ENCODE measurements at places on chromosomes 11 and 22.

DNA sequence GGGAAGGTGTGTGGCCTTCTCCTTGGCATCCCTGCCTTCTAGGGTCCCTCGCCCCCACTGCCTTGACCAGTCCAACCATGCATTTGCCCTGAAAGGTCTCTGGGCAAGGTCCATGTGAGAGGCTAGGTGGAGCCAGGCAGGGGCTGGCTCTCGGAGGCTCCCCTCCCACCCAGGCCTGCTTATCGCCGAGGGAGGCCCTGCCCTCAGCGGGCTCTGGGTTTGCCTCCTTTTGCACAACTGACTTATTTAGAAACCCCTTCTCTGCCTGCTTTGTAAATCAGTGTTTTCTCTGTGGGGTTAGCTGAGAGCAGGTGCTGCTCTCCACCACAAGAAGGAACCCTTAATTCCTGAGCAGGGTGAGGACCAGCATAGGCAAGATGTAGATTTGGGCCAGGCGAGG, 47.7 kb downstream of the CD82 start:
- no peak for DNase-seq

- DNase-seq, result no peak
Observed at GRCh38 chr22:44838316-44839016, 86.1 kb downstream of the ARHGAP8 start.

DNA sequence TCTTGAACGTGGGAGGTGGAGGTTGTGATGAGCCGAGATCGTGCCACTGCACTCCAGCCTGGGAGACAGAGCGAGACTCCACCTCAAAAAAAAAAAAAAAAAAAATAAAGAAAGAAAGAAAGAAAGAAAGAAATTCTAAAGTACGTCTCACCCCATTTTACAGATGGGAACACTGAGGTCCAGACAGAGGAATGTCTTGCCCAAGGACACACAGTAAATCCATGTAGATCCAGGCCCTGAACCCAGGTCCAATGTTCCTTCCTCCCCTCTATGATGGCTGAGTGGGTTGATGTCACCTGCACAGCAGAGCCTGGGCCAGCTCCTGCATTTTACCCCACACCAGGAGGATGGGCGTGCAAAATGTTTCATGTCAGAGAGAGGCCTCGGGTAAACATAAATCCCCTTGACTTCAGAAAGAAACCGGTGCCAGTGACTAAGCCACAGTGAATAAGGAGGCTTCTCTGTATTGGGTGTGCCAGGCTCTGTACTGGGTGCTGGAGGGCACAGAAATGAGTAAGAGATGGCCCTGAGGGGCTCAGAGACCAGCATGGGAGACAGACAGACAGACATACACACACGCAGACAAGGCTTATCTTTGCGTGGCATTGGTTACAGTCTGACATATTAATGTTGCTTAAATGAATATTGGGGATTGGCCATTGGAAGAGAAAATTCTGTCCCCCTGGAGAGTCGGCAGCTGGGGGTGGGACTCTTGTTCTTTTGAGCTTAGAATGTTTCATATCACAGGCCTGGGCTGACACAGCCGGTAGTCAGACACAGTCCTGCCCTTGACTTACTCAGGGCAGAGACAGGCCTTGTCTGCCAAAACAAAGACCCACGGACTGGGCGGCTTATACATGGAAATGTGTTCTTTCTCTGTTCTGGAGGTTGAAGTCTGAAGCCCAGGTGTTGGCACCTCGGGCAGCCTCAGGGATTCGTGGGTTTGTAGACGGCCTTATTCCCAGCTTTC, 105.4 kb downstream of the MIAT start:
- no peak for DNase-seq

- DNase-seq, result no peak
Observed at GRCh38 chr22:43587574-43587973, 175.8 kb downstream of the MPPED1 start.

DNA sequence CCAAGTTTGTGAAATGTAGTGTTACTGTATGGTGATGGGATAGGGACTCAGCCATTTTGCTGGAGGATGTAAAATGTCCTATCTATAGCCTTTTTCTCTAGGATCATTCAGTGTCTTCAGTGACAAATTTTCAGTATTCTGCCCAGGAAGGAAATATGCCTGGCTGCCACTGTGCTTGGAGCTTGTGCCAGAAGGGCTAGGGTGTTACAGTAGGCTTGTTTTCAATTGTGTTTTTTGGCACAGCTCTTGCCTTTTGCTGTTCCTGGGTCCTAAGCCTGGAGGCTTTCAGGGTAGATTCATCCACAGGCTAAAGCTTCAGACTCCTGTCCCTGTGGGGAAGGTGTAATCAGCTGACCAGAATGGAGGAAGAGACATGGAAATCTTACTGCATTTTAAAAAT, 22.0 kb upstream of the PHOX2A start:
- no peak for DNase-seq

GRCh38 chr11:19905280-19905853, 192.7 kb downstream of the NAV2 start:
- peak; percentile 62 for DNase-seq

GRCh38 chr11:72815110-72815618, 953 bp downstream of the ATG16L2 start:
- no peak for DNase-seq

DNA sequence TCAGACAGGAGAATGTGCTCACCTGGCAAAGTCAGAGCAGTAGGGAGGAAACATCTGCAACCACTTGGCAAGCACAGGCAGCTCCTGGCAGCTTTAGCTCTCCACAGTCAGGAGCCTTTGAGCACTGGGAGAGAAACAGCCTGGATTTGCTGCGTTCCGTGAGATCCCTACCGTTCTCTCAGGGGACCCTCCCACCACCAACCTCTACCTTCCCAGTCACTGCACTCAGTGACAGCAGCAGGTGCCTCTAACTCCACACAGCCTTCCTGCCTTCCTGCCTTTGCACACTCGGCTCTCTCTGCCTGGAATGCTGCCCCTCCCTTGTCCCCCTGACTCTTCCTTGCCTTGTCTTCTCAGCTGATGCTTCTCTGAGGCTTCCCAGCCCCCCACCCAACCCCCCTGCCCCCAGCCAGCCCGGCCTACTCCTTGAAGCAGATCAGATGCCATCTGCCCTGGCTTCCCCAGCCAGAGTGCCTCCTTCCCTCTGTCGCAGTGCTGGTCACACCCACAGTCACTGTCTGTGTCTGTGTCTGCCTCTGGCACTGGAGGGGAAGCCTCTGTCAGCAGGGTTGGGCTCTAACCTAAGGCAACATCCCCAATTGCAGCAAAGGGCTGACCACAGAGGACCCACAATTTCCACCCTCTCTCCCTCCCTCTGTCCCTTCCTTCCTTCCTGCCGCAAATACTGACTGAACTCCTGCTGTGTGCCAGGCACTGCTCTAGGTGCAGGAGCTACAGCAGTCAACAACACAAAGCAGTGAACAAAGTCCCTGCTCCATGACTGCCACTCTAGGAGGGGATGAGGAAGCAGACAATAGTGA, 14.9 kb upstream of the TSKU start:
- no peak for DNase-seq

GRCh38 chr22:45510376-45511232, 7.9 kb downstream of the FBLN1 start:
- no peak for DNase-seq

- no peak for DNase-seq
Observed at GRCh38 chr11:61828629-61829407, 718 bp downstream of the FADS2 start.

DNA sequence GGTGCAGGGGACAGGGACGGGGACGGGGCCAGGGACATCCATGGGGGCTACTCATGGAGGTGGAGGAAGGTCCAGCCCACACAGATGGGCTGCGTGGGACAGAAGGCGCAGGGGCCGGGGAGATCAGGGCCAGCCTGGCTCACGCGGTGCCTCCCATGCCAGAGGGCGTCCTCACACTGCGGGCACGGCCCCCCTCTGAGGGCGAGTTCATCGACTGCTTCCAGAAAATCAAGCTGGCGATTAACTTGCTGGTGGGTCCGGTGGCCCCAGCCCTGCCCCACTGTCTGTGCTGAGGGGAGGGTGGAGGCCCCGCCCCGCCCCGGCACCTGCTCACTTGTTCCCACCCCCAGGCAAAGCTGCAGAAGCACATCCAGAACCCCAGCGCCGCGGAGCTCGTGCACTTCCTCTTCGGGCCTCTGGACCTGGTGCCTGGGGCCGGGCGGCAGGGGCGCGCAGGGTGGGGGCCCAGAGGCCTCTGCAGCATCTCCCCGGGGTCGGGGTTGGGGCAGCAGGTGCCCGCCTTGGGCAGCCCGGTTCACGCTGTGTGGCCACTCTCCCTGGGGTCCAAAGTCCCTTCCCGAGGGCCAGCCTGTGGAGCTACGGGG, 15.8 kb downstream of the EPS8L2 start:
- DNase-seq, result no peak

DNA sequence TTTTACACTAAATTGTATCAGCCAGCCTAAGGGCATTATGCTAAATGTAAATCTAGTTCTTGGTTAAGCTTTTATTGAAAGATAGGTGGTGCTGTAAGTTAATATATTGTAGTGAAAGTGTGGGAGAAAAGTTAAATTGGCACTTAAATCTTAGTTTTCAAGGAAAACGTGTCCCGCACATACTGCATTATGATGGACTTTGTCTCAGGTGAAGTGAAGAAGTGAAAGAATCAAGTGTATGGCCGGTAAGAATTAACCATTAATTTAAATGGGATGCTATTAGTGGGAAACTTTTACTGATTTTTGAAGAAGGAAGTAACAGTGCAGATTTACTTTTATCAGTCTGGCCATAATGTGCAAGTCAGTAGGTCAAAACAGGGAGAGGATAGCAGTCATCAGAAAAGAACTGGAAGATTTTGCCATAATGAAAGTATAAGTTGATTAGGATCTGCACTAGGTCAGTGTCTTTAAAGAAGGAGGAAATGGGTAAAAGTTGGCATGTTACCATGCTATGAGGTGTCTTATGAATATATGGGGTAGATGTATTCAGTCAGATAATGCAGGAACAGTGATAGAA, 81.6 kb downstream of the PDHX start:
- DNase-seq, result peak; percentile 44

DNA sequence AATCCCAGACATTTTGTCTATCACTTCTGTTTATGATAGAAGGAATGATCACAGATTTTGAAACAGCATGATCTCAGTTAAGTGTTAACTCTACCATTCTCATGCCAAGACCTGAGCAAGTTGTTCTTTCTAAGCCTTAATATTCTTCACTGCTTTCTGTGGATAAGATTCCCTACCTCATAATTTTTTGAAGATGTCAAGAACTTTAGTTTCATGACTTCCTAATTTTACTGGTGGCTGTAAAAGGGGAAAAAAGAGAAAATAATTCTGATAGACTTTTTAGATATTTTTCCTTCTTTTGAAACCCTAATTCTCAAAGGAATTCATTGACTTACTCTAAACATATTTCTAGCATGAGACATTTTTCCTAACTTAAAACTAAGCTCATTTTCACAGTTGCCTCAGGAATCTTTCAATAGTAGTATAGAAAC, 520.0 kb upstream of the LUZP2 start:
- DNase-seq, result no peak

- no peak for DNase-seq
Observed at GRCh38 chr22:40289991-40290459, 56.3 kb upstream of the ADSL start.

DNA sequence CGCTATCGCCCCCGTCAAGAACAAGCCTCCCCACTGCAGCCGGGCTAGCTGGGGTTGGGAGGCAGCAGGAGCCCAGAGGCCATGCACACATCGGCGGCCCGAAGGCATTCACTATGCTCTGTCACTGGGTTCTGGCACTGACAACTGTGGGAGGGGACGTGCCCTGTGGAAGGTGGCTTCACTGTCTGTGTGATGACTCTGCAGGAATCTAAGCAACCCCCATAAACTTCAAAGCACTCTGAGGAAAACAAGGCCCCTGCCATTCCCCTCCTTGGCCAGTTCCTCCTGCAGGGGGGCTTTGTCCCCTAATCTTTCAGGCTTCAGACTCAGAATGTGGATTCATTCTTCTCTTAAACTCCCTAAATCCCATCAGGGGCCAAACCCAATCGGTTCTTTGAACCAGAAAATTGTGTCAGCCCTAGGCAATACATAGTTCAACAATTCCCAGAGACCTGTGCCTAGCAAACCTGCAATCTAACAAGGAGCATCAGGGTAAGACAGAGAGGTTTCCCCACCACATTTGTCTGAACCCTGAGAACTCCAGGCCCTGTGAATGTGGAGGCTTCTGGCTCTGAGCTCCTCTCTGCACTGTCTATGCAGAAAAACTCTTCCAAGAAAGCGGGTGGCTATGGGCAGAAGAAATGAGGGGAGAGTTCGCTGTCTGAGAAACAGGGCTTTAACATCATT, 1477.2 kb downstream of the TBC1D22A start:
- no peak for DNase-seq

DNA sequence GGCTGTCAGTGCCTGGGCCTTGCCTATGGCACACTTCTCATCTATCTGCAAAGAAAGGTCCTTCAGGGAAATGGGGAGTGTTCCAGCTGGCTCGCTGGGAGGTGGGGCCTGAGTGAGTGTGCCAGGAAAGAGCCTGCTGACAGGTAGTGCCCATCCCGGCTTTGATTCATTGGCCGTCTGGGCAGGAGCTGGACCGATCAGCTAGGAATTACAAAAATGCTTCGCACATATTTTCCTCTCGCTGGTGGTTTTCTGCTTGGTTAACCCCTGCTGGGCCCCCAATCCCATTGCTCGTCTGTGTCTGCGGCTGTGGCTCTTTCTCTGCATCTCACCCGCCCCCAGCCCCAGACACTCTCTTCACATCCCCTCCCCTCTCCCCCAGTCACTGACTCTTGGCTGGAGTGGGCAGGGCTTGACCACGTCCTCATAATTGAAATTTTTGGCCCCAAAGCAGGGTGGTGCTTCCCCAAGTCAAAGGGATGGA, 10.8 kb downstream of the LIF start:
- DNase-seq, result peak; percentile 63

GRCh38 chr11:2293531-2293971, 8.2 kb downstream of the C11orf21 start:
- DNase-seq, result no peak

DNA sequence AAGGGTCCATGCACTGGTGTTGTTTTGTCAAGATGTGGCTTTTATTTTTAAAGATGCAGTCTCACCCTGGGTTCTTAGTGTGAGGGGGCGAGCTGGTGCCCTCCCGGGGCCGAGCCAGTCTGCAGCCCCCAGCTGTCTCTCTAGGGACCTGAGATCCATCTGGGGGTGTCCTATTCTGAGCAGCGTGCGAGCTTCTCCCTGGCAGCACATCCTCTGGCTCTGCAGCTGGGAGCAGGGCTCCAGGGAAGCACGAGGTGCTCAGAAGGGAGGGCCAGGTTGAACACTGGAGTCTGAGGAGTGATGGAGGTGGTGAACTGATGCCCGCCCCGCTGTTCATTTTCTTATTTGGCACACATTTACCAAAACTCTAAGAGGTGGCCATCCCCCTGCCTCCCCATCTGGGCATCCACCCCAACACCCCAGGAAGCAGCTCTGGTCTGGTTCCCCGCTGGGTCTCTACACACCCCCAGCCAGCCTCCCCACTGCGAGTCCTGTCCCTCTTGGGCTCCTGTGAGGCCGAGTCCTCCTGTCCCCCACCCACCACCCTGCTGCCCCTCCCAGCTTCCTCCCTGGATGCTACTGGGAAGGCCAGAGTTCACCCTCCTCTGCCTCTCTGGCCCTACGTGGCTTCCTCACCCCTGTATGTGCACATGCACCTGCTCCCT, 956.4 kb downstream of the BRD1 start:
- no peak for DNase-seq

GRCh38 chr11:22340701-22341587, 2.8 kb downstream of the SLC17A6 start:
- DNase-seq, result no peak

- no peak for DNase-seq
Observed at GRCh38 chr11:131302836-131303235, 67.6 kb upstream of the NTM start.

GRCh38 chr11:112401036-112401769, 140.5 kb upstream of the PLET1 start:
- DNase-seq, result peak; percentile 18

GRCh38 chr22:33792832-33793231, 127.4 kb downstream of the LARGE1 start:
- no peak for DNase-seq

- DNase-seq, result no peak
Observed at GRCh38 chr11:24567380-24567779, 70.5 kb downstream of the LUZP2 start.

Measured in RWPE1 (cell line).